Stimulated activated CD8-positive, alpha-beta memory T cell treated with anti-CD3 and anti-CD28 coated beads, Interleukin-2, amount 100 ng/mL, for 48 hours (primary cell): ENCODE measurements at places on chromosomes 5 and 9.

DNA sequence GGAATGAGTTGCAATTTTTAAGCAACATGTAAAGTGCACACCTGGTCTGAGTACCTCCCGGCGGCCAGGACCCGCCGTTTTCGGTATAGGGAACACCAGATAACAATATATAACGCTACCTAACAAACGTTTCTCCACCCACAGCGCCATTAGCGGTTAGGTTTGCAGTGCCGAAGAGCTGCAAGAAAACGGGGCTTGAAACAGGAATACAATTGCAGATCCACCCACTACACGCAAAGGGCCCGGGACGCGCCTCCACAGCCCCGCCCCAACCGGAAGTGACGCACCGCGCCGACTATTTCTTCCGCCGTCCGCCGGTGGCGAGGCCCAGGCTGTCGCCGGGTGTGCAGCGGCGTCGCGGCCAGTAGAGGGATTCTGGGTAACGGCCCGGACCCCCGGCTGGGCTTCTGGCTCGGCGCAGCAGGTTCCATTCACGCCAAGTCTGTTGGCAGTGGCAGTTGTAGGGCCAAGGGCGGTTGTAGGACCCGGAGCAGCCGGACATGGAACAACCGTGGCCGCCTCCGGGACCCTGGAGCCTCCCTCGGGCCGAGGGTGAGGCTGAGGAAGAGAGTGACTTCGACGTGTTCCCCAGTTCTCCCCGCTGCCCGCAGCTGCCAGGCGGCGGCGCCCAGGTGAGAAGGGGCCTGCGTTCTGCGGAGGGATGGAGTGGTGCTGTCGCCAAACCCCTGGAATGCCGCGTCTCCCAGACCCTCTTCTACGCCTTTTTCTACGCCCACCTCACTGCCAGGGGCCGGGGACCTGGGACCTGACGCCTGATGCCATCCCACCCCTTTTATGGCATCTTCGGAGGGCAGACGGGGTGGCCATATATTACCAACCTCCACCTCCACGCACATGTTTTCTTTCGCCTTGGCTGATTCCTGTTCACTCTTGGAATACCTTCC, at the start of gene CDC37L1:
TSS of gene CDC37L1 (plus strand) at position 302 of the 905 bp plus-strand sequence. CDS start at position 501, 199 bp downstream.
- DNase-seq = peak; percentile 96

DNA sequence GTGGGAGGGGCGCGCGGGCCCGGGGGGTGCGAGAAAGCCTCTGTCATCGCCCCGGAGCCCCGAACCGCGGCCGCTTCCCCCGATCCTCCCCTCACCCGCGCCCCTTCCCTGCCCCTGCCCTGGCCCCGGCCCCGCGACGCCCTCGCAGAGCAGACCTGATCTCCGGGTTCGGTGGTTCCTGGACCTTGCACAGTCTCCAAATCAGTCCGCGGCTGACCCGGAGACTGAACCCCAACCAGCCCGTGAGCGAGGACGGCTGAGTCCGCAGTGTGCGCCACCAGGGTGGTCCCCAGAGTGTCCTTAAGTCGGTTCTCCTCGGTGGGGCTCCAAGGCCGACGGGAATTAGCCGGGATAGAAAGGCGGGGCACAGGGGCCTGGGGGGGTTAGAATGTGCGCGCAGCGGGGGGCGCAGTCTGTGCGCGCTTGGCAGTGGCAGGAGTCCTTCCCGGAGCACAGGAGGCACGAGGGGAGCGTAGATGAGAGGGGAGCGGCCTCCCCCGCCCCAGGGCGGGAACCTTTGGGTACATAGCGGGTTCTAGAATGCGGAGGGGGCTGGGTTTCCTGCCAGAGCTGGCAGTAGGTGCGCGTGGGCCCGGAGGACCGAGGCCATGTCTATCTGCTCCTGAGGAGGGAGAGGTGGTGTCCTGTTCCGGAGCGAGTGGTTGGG, 779 bp downstream of the PKN3 start:
- no peak for DNase-seq

- no peak for DNase-seq
Measured at GRCh38 chr9:98580956-98581355, 127.8 kb downstream of the GABBR2 start.

DNA sequence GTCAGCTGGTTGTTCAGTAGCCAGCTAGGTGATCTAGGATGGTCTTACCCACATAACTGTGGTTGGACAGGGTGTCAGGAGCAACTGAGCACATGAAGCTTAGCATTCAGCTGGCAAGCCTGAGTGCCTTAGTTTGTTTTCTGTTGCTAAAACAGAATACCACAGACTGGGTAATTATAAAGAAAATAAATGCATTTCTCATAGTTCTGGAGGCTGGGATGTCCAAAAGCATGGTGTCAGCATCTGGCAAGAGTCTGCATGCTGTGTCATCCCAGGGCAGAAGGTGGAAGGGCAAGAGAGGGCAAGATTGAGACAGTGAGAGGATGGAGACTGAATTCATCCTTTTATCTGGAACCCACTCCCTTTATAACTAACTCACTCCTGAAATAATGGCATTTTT, 921.5 kb downstream of the TLE4 start:
- no peak for DNase-seq

DNA sequence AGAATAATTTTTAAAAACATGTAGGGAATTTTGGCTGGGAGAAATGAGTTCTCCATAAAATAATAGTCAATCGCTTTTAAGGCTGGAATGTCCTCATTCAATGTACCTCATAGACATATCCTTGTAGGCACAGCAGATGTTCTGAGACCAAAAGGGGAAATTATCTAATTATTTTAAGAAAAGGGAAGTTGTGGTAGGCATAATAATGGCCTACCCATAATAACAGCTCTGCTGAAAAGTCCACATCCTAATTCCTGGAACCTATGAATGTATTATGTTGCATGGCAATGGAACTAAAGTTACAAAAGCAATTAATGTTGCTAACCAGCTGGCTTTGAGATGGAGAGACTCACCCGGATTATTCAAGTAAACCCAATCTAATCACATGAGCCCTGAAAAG, 216.1 kb downstream of the TRIM36 start:
- DNase-seq = no peak

DNA sequence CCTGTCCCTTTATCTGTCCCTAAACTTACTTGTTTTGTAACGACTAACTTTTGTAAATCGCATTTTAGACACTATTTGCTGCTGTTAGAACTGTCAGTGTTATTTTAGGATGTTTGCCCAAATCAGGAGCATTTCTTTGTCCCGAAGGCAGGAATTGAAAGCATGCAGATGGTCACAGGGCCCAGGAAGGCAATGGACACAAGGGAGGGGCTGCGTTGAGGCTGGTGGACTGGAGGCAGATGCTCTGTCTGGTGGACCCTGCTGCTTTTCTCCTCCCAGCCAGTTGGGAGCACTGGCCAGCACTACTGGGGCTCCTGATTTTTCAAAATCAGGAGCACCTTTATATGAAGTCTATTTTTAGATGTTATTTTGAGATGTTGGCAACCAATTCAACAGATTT, 31.7 kb downstream of the DOCK2 start:
- DNase-seq = no peak

- DNase-seq = no peak
Measured at GRCh38 chr5:110169461-110169860, 479.7 kb downstream of the MAN2A1 start.

DNA sequence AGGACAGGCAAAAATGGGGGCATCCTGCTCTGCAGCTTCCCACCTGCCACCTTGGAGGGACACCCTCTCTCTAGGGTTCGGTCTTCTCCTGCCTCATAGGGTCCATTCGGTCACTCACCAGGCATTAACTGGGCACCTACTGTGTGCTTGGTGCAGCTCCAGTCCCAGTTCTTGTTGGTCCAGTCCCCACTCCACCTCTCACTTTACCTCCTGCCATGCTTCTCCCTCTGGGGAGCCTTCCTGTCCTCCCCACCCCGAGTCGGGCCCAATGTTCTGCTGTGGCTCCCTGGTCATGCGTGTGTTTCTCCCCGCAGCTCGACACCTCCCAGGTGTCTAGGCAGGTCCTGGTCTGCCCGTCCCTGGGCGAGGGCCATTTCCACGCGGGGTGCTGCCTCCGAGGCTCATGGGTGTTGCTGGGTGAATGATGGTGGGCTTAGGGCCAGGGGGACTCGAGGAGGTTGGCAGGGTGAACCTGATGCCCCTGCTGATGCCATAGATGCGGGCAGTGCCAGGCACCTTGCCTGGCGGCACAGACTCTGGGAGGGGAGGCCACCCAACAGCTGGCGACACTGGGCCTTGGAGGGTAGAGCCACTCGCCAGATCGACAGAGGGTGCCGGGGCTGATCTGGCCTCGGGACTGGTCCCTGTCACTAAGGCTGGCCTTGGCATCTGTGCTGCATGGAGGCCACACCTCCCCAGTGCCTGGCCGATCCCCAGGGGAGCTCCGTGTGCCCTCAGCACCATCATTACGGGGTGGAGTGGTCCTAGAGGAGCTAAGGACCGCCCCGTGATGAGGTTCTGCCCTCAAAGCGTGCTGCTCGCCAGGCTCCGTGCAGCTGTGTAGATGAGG, 66.0 kb upstream of the RNU6ATAC start:
- DNase-seq = no peak

GRCh38 chr9:87471746-87472145, 25.9 kb upstream of the DAPK1 start:
- no peak for DNase-seq

GRCh38 chr5:9241479-9242305, 304.2 kb downstream of the SEMA5A start:
- DNase-seq = no peak

GRCh38 chr9:93579711-93580516, 3.5 kb downstream of the PHF2 start:
- no peak for DNase-seq

DNA sequence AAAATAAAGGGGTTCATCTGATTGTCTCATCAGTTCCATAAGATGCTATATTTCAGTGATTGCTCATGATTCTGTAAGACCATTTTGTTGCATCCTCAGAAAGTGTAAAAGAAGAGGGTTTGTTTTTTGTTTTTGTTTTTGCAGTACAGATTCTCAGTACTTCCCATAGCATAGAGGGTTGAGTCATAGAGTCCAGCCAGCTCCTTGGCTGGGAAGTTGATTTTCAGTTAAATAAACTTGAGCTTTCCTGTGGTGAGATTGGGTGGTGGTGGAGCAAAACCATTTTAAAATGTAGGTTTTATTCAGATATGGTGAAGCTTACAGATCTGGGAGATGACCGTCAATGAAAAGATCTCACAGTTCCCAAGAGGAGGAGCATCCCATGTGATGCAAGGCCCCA, 48.2 kb downstream of the DAPK1 start:
- DNase-seq = no peak

DNA sequence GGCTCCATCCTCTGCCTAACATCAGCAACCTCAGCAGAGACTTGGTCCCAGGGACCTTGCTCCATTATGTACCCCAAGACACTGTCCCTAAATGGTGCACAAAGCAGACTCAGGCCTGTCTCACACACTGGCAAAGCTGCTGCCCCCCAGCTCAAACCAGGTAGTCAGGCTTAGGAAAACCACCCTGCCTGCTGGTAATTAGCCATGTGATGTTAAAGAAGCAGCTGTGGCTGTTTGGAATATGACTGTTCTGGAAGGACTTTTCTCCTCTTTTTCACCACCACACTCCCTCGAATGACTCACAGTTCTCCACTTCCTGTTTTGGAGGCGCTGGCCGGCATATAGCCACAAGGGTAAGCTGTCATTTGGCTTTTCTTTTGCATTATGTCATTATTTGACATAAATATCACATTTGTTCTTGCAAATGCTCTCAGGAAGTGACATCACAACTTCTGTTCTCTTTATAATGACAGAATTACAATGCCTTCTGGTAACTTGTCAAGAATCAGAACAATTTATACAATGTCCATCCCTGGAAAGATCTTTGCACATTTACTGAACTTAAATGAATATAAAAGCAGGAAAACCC, 113.9 kb downstream of the SUSD1 start:
- DNase-seq = no peak

DNA sequence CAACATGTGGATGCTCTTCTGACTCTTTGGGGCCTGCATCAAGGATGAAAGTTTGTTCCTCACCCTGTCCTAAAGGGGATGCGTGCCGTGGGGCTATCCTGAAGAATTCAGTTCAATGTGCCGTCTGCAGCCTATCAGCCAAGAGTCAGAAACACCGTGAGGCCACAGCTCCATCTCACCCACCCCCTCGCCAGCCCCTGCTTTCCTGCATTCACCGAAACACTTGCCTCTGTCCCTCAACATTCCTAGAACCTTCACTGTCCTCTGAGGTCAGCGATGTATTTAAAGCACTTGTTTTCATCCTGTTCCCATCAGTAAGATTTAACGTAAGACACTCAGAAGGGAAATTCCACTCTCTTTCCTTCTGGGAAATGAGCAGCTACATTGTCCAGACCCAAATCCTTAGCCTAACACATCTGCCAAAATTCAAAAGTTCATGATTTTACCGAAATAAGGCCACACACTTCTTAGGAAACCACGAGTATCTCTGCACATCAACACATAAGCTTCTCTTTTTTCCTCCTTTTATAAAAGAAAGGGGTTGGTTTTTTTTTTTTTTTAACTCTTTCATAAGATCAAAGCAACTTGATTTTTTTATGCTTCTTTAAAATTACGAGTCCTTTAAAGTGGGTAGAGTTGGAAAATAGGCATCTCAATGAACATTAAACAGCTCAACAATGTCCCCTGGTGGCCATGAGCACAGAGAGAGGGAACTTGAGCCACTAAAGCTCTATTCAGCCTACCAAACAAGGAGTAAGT, 100.7 kb downstream of the SUSD1 start:
- DNase-seq = peak; percentile 46

DNA sequence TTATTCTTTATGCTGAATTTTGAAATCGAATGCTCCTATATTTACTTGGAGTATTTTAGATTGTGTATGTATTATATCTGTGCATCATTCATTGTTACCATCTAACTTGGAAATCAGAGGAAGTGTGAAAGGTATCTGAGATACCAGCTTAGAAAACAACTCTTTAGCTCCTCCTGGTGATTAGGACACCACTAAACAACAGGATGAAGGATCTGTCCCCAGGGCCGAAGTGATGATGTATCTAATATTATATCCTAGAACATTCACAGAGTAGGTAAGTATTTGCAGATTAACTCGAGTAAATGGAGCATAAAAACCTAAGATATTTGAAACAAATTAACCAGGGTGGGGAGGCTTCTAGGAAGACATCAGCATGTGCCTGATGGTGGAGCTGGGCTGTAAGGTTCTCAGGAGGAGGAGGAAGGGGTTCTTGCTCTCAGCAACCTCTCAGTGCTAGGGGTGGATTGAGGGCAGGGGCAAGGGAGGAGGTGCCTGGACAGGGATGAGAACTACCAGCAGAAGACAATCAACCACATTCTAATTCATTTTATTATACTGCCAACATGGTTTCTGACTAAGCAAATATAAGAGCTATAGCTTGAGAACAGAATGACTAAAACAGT, 2.6 kb upstream of the NFIL3 start:
- DNase-seq = no peak

GRCh38 chr9:95610006-95610785, 93.4 kb upstream of the PTCH1 start:
- DNase-seq = no peak

DNA sequence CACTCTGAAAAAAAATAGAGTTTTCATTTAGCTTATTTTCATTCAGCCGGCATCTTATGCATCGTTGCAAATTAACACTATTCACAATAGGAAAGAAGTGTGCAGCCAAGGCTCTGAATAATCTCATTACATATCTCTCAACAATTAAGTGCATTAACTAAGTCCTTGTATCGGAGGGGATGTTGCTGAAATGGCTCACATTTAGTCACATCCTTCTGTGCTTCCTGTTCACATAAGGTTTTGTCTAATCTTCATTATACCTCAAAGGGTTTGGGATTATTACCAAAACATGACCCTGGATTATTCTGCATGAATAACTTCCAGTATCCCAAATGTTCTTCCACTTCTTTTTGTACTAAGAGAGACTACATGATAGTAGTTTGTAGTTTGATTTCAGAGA, 278.0 kb upstream of the GRIA1 start:
- no peak for DNase-seq

GRCh38 chr9:37988041-37988440, 81.0 kb downstream of the SHB start:
- DNase-seq = no peak

GRCh38 chr5:143588933-143589662, 185.6 kb upstream of the NR3C1 start:
- no peak for DNase-seq
